Activated CD4-positive, alpha-beta T cell treated with anti-CD3 and anti-CD28 coated beads for 24 hours (primary cell): ENCODE measurements at places on chromosomes 13 and 19.

DNA sequence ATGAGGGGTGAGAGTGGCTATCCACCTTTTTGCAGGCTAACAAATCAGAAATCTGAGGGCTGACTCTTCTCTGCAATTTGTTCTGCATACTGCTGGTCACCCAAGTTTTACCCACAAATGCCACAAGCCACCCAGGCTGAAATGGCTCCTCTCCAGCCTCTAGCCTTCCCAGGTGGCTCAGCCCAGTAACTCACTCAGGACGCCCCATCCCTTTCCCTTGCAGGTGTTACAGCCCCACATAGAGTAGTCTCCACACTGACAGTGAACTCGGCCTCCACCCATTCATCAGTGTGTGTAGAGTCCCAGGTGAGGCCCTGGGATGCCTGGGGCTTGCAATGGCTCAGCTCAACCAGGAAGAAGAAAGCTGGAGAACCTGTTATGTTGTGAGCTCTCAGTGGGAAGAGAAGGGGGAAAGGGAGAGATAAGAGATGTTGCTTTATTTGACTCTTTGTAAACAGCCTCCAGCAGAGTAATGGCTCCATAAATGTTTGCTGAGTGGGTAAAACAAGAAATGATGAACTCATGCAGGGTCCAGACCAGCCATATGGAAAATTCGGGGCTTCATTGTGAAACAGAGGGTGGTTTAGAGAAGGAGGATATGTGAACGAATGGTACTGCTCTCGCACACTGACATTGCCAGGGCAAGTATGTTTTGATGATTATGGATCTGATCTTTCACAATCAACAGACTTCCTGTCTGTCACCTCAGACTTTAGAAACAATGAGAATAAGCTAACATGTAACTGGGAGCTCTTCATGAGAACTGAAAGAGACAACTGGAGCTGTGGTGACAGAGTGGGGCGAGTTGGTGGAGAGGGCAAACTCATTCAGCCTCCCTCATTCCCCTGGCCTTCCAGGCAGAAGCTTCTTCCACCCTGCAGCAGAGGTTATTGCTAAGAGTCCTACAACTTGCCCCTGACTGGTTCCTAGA lies 74.2 kb upstream of the RFC3 start:
- DNase-seq: no peak

DNA sequence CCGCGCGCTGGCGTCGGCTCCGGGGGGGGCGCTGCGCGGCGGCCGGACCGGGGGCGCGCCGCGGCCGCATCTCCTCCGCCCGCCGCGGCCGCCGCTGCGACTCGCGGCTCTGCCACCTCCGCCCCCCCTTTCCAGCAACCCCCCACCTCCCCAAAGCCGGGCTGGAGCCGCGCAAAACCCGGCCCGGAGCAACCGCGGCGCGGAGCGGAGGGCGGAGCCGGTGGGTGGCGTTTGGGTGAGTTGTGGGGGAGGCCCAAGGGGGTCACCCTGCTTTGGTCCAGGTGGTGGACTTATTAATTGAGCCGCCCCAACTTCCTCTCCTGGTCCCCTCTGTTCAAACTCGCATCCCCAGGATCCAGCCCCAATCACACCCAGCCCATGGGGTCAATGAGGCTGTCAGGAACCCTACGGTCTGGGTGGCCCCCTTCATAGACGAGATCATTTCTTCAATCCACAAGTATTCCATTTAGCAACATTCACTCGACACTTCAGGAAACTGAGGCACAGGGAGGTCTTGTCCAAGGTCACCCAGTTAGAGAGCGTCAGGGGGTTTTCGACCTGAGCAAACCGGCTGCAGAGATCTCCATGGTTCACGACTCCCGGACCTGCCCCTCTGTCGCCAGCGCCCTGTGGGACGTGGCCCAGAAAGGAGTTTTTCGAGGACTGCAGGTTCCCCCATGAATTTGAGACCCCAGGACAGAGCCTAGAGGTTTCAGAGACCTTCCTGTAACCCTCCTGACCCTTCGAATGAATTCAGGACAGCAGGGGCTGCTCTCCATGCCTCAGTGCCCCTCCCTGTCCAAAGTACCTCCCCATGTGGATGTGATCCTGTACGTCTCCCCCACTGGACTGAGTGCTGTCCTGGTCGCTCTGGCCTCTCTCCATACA lies 22.4 kb upstream of the SEMA6B start:
- no peak for DNase-seq

- DNase-seq: no peak
These were observed 47.1 kb downstream of the USPL1 start for GRCh38 chr13:30664689-30665275.

DNA sequence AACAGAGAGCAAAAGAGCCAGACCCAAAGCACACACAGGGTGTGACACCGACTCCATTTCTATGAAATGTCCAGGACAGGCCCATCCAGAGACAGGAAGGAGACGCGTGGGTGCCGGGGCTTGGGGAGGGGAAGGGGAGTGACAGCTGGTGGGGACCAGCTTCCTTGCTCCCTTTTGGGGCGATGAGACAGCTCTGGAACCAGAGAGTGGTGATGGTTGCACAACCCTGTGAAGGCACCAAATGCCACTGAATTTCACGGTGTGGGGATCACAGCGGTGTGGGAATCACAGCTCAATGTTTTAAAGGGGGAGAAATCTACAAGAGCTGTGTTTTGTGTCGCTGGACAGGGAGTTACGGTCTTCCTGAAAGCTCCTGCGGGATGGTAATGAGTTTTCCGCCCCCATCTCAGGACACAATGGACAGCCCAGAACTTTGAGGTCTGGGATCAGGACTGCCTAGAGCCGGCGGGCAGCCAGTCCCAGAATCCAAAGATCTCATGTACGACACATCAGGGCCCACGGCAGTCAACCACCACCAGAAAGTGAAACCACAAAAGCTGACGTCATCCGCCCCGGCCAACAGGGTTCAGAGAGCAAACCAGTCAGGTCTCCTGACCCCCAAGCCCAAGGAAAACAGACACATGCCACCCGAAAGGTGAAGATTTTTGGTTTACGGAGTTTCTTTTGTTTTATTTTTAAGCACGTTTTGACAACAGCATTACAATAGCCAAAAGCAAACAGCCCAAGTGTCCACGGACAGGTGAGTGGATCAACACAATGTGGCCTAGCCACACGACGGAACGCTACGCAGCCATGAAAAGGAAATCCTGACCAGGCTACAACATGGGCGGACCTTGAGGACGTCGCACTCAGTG lies 7.3 kb downstream of the SGTA start:
- peak; percentile 36 for DNase-seq

DNA sequence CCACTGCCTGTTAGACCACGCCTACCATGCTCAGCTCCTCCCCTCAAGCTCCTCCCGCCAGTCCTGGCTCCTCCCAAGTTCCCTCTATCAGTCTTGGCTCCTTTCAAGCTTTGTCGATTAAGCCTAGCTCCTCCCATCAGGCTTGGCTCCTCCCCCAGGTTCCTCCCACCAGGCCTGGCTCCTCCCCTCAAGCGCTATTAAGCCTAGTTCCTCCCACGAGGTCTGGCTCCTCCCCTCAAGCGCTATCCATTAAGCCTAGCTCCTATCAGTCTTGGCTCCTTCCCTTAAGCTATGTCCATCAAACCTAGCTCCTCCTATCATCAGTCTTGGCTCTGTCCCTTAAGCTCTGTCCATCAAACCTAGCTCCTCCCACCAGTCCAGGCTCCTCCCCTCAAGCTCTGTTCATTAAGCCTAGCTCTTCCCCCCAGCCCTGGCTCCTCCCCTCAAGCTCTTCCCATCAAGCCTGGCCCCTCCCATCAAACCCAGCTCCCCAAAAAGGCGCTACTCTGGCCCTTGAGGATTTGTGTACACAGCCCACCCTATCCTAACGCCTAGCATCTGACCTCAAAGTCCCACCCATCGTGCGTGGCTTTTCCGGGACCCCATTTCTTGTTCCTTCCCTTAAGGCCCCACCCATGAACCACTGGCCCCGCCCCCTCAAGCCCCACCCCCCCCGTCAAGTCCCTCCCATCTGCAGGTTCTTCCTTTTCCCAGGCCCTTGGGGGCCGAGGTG lies 10.0 kb downstream of the CAMSAP3 start:
- DNase-seq: peak; percentile 12

- no peak for DNase-seq
These were observed 295.8 kb downstream of the FOXO1 start for GRCh38 chr13:40370661-40371060.
